ENCODE measurements at places on chromosomes 2 and 18. TPM values are rescaled to one million over a fixed set of nuclear protein-coding genes. Genes with fewer than 3 reads are reported as not detected.
A peak's percentile ranks its signal among the peaks of the same experiment; 100 is the strongest.

Gene PDCD1
- total RNA-seq, result 8.1 TPM

Gene TWIST2
- total RNA-seq, result not detected

Gene DSC1
- 0.15 TPM for total RNA-seq

Gene TACR1
- not detected for total RNA-seq

Gene ACMSD
- not detected for total RNA-seq

Gene ACKR3
- 1.3 TPM for total RNA-seq

Gene CFAP65
- not detected for total RNA-seq

Gene IL36G
- not detected for total RNA-seq

DNA sequence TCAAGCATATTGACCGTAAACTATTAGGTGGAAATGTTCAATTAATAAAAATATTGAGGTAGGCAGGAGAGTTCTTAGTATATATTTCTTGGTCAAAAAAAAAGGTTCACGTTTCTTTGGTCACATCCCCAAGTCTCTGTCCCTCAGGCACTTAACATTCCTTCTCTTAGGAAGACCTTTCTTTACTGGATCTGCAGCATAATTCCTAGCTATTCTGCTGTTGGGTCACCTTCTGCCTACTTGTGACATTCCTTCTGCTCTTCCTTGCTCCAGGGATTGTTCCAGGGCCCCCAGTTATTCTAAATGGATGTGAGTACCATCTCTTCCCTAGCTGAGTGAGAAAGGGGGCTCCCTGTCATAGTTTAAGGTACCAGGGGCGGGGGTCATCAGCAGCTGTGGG lies 4.2 kb downstream of the UGP2 start:
- no peak for DNase-seq
- H3K4me3 ChIP-seq, result no peak overlapping the region
- H3K4me1 ChIP-seq, result peaks cover 53% of the 10 kb centered on the region
- H3K27ac ChIP-seq, result peak overlapping the region; percentile 67
- no peaks in the 10 kb centered on the region for H3K27me3 ChIP-seq

DNA sequence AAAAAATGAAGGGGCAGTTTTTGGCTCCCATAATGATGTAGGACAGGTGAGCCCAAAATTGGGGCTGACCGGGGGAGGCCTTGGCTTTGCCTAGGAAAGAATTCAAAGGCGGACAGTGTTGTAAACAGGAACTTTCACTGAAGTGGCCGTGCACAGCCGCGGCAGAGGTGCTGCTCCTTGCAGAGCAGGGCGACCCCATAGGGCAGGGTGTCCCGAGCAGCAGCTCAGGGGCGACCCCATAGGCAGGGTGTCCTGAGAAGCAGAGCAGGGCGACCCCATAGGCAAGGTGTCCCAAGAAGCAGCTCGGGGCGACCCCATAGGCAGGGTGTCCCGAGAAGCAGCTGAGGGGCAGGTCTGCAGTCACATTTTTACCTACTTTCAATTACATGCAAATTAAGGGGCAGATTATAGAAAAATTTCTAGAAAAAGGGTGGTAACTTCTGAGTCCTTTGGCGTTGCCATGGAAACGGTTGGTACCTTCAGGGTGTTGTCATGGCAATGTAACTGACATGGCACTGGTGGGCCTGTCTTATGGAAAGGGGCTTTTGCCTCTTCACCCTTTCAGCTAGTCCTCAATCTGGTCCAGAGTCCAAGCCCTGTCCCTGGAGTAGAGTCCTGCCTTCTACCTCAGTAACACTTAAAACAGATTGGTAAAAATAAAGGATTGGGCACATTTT lies 134.5 kb downstream of the FBXO15 start:
- H3K27ac ChIP-seq, result no peak overlapping the region
- peaks cover 20% of the 10 kb centered on the region for H3K27me3 ChIP-seq
- no peaks in the 10 kb centered on the region for H3K4me1 ChIP-seq
- no peak for DNase-seq
- H3K36me3 ChIP-seq, result no peaks in the 10 kb centered on the region

DNA sequence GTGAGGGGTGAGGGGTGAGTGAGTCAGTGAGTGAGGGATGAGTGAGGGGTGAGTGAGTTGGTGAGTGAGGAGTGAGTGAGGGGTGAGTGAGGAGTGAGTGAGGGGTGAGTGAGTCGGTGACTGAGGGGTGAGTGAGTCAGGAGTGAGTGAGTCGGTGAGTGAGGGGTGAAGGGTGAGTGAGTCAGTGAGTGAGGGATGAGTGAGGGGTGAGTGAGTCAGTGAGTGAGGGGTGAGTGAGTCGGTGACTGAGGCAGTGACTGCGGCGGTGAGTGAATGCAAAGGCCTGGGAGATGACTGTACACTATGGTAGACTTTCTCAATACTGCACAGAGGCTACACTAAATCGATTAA lies 16.6 kb downstream of the THAP4 start:
- H3K36me3 ChIP-seq, result no peaks in the 10 kb centered on the region
- H3K27ac ChIP-seq, result peak overlapping the region; percentile 24
- H3K4me3 ChIP-seq, result no peak overlapping the region
- H3K27me3 ChIP-seq, result no peaks in the 10 kb centered on the region
- H3K4me1 ChIP-seq, result peaks cover 33% of the 10 kb centered on the region

DNA sequence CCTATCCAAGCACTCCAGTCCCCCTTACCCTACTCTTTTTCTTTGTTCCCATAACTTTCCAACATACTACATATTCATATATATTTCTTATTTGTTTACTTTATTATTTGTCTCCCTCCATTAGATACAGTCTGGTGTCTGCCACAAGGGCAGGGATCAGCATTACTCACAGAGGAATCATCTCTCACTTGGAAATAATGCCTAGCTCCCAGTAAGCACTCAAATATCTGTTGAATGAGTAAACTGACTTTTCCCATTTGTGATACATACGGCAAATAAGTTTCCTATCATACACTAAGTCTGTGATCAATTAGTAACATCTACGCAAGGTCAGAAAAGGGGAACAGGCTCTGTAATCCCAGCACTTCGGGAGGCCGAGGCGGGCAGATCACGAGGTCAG lies 18.7 kb downstream of the C1D start:
- H3K27ac ChIP-seq, result no peak overlapping the region
- peaks cover 2% of the 10 kb centered on the region for H3K36me3 ChIP-seq
- no peak overlapping the region for H3K4me3 ChIP-seq
- DNase-seq, result no peak
- H3K27me3 ChIP-seq, result no peaks in the 10 kb centered on the region
- H3K4me1 ChIP-seq, result peaks cover 5% of the 10 kb centered on the region

DNA sequence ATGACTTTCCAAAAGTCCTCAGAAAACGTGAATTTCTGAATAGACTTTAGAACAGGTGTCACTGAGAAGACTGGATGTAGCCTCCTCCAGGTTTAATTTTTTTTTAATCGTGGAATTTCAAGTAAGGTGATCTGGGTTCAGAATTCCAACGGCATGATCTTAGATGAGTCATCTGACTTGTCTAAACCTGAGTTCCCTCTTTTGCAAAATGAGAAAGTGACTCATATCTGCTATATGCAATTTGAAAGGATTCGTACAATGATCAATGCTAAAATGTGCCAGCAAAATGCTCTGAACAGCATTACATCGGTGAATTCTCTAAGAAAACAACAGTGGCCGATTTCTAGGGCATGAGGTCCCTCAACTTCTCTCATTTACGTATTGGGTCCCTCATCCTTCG lies 69.1 kb upstream of the ZNF516 start:
- H3K27ac ChIP-seq, result no peak overlapping the region
- H3K4me1 ChIP-seq, result peaks cover 4% of the 10 kb centered on the region
- peaks cover 4% of the 10 kb centered on the region for H3K36me3 ChIP-seq
- no peak overlapping the region for H3K4me3 ChIP-seq
- DNase-seq, result no peak

DNA sequence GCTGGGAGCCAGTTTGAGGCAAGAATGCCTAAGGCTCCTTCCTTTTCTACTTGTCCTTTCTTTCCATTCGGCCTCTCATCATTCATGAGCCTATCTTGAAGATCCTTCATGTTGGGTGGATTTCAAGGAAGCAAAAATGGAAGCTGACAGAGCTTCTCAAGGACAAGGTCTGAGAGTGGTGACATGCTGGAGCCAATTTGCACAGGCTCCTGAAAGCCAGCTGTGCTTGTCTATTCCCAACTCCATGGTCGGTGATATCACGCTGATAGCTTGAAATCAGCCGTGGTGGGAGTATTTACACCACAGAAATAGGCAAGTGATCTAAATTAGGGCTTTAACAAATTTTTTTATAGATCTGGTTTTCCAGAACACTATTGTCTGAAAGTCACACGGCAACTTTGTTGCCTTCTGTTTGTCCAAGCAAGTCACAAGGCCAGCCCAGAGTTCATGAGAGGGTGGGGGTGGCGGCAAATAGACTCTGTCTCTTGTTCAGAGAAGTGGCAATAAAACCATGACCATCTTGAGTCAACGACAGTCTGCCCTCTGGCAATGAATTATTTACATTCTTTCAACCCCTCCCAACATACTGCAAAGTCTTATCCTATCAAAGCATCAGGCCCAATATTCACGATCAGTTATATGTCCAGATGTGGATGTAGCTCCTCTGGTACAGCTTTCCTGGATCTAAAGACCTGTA lies 49.9 kb upstream of the SLC35F5 start:
- DNase-seq, result no peak
- no peaks in the 10 kb centered on the region for H3K36me3 ChIP-seq
- H3K4me3 ChIP-seq, result no peak overlapping the region
- no peaks in the 10 kb centered on the region for H3K27me3 ChIP-seq
- H3K4me1 ChIP-seq, result no peaks in the 10 kb centered on the region

- H3K4me3 ChIP-seq, result no peak overlapping the region
- H3K36me3 ChIP-seq, result no peaks in the 10 kb centered on the region
- no peaks in the 10 kb centered on the region for H3K27me3 ChIP-seq
- H3K4me1 ChIP-seq, result no peaks in the 10 kb centered on the region
- no peak overlapping the region for H3K27ac ChIP-seq
- no peak for DNase-seq
Measured at GRCh38 chr18:55634545-55634944, 46.6 kb upstream of the TCF4 start.

GRCh38 chr18:58150772-58151171 lies 106.7 kb downstream of the NEDD4L start:
- peaks cover 4% of the 10 kb centered on the region for H3K4me1 ChIP-seq
- H3K4me3 ChIP-seq, result no peak overlapping the region
- H3K27me3 ChIP-seq, result peaks cover 58% of the 10 kb centered on the region
- DNase-seq, result no peak
- H3K27ac ChIP-seq, result no peak overlapping the region
- H3K36me3 ChIP-seq, result peaks cover 4% of the 10 kb centered on the region

DNA sequence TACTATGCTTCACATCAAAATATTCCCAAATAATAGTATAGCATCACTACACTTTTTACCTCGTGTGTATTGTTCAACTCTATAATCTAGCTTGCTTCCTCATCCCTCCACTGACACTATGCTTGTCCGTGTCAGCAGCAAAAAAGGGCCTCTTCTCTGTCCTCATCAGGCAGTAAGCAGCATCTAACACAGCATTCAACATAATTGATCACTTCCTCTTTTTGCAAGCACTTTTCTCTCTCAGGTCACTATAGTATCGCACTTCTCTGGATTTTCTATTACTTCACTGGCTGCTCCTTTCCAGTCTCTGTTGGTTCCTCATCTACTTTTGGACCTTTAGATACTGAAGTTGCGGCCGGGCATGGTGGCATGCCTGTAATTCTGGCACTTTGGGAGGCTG lies 64.9 kb upstream of the ZSWIM2 start:
- no peaks in the 10 kb centered on the region for H3K27me3 ChIP-seq
- H3K27ac ChIP-seq, result no peak overlapping the region
- no peaks in the 10 kb centered on the region for H3K36me3 ChIP-seq
- DNase-seq, result no peak
- H3K4me3 ChIP-seq, result no peak overlapping the region
- no peaks in the 10 kb centered on the region for H3K4me1 ChIP-seq

DNA sequence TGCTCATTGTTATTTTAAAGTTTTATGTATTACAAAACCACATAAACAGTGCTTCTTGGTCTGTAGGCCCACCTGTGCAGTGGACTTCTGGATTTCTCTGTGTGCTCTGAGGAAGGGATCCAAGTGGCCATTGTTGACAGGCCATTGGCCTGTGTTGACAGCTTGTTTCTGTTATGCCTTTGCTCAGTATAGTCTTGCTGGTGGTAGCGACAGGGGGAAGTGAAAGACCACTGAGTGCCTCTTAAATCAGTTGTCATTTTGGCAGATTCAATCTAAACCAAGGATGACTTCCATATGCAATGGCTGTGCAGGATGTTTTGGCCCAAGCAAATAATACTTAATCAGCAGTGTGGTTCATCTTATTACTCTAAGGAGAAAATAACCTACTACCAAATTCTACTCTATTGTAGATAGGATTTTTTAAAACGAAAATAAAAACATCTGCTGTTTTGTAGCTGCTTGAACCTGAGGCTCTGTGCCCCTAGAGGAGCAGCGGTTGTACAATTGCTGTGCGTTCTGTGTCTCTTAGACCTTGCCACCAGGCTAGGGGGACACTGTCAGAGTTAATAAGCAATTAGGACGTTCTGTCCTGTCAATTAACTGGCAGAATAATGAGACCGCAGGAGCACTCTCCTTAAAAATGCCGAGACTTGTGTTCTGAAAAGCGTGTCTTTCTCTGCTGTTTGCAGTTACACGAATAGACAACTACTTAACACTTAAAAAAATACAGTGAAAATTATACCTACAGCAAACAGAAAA lies 108.2 kb downstream of the RHBDD1 start:
- peaks cover 3% of the 10 kb centered on the region for H3K36me3 ChIP-seq
- no peak overlapping the region for H3K4me3 ChIP-seq
- H3K4me1 ChIP-seq, result no peaks in the 10 kb centered on the region
- no peaks in the 10 kb centered on the region for H3K27me3 ChIP-seq

DNA sequence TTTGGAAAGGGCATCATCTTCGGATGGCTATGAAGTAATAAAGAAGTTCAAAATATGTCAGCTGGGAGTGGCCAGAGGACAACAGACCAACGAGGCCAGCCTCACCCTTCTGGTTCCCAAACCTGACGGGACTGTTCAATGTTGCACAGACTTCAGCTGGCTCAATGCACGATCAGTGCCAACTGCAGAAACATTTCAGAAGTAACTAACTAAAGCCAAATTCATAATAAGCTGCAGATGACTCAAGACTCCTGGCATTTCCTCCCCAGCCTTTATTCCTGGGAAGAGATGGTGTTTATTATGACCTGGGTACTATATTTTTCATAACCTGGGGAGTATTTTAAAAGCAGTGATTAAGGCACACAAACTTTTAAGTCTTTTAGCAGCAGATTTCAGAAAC lies 3.8 kb upstream of the ATP6V1C2 start:
- no peak overlapping the region for H3K27ac ChIP-seq
- no peak overlapping the region for H3K4me3 ChIP-seq
- H3K36me3 ChIP-seq, result peaks cover under 1% of the 10 kb centered on the region
- DNase-seq, result no peak

GRCh38 chr2:10019602-10020400 lies 23.5 kb upstream of the KLF11 start:
- no peak for DNase-seq
- H3K4me3 ChIP-seq, result no peak overlapping the region
- H3K27me3 ChIP-seq, result peaks cover 16% of the 10 kb centered on the region
- peaks cover 2% of the 10 kb centered on the region for H3K4me1 ChIP-seq
- H3K27ac ChIP-seq, result no peak overlapping the region
- H3K36me3 ChIP-seq, result peaks cover 2% of the 10 kb centered on the region

GRCh38 chr2:207123335-207123744 lies 42.4 kb downstream of the KLF7 start:
- H3K36me3 ChIP-seq, result peaks cover 12% of the 10 kb centered on the region
- no peaks in the 10 kb centered on the region for H3K27me3 ChIP-seq
- H3K4me1 ChIP-seq, result peaks cover 21% of the 10 kb centered on the region
- no peak for DNase-seq
